ENCODE measurements at places on chromosomes 4 and X.

DNA sequence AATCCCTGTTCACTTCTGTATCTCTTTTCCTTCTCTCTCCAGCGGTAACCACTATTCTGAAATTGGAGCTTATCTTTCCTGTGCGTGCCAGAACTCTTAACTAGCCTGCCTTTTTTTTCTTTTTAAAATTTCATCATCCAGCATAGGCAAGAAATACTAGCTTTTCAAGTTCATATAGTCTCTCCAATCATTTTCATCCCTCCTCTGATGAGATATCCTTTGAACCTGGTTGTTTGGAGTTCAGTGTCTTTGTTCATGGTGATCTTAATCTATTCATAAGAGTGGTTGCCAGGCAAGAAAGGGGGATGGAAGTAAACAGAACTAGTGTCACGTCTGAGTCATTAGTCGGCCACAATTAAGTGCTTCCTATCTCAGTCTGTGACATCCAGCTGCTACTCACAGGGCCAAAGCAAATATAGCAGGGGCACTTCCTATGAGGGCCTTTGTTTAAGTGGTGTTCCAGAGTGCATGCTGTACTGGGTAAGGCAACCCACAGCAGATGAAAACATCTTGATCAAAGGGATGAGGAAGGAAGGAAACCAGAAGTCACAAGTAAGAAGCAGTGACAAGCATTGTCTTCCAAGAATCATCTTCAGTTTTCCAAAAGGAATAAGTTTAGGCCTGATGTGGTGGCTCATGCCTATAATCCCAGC is 56.4 kb upstream of the XIAP start:
- peak; percentile 97 for DNase-seq

GRCh38 chrX:617891-618290 is 12.7 kb upstream of the SHOX start:
- no peak for DNase-seq

GRCh38 chrX:77820091-77820727 is 34.2 kb upstream of the ATRX start:
- no peak for DNase-seq

GRCh38 chrX:137072396-137072795 is 38.6 kb upstream of the GPR101 start:
- no peak for DNase-seq

GRCh38 chrX:9352694-9353411 is 112.0 kb upstream of the TBL1X start:
- DNase-seq: no peak

DNA sequence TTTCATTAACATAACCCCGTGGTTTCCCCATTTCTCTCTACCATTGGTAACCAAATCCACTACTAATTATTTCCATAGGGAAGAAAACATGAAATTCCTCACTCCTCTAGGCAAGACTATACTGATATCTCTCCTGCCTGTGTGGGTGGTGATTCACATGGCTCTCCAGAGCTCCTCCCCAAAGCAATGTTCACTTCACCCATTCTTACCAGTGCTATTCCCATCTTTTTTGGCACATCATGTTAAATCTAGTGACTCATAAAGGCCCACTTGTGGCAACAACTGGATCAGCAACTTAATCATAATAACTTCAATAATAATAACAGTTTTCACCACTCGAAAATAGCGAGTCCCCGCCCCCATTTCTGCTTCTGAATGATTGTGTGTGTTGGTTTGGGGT is 6.1 kb upstream of the HCCS start:
- no peak for DNase-seq

DNA sequence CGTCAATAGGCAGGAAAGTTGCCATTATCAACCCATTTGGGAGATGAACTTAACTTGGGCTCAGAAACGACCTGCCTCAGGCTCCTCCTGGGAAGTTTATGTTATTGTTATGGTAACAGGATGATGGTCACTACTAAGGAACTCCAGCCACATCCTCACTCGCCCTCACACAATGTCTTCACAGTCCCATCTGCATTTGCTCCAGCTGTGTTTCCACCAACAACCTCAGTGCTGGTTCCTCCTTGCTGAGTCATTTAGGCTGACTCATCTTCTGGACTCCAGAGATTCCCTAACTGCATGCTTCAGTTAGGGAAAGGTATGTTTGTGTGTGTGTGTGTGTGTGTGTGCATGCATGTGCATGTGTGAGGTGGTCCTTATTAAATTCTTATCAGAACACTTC is 293.4 kb upstream of the BOD1L1 start:
- no peak for DNase-seq

DNA sequence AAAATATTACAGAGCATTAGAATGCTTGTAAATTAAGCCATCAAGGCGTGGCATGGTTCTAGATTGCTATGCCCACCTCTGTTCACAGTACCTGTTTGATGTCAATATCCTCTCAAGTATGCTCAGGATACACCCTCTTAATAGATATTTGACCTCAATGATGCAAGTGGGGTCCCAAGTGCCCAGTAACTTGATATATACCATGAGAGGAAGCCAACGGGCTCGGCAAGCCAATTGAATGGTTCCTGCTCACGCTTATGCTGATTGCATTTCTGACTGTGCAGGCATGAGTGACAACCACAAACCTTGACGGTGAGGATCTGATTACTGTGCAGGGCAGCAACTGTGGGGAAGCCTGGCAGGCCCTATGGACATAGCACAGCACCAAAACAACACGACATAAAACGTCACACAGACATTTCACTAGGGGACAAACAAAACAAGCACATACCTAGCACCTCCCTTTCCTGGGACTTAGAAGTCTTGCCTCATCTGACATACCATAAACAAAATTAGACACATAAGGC is 179.1 kb upstream of the ETNPPL start:
- no peak for DNase-seq

GRCh38 chr4:62740296-62740695 is 1540.2 kb downstream of the ADGRL3 start:
- no peak for DNase-seq

- no peak for DNase-seq
Measured at GRCh38 chr4:81632581-81633299, 161.0 kb upstream of the RASGEF1B start.

DNA sequence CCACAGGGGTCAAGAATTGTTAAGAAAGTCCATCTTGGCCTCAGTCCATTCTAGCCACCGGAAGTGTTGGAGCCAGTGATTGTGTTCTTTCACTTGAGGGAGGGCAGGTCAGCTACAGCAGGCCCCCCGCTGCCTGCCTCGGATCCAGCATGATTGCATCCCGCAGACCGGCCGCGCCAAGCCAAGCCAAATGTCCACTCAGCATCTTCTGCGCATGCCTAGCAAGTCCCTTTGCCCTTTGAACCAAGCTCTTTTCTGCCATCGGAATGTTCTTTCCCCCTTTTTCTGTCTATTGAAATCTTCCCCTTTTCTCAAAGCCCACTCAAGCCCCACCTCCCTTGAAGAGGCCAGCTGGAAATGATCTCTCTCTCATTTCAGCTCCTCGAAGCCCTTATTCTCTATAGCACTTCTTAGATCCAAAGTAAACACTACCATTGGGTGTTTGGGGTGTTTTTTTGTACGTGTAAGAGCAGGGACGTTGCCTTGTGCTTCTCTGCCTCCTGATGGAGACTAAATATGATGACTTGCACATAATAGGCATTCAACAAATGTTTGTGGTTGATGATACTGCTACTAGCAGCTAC is 147.8 kb upstream of the BCOR start:
- no peak for DNase-seq

DNA sequence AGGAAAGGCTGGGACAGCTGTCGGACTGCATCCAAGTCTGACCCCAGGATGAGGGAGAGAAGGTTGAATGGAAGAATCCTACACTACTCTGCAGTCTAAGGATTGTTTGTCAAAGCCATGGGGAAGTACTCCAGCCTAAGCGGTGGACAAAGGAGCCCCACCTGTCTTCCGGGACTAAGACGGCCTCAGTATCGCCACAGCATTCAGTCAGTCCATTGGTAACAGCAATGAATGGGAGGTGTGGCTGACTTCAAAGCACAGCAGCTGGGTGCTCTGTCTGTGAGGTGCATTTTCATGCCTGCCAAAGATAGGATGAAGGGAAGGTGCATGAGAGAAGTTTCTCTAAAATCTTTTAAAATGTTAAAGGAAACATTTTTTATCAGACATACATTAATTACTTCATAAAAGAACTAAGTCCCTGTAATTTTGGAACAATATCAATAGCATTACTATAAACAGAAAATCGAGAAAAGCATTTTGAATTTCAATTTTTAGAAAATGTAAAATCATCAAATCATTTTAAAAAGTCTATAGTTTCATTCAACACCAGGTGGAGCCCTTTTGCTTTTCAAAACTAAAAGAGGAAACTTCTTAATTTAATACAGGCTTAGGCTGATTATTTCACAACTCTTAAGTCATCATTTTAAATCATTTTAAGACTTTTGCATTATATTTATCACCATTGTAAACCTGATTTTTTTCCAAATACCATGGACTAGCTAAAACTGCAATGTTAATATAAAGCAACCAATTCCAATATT is 27.6 kb upstream of the INTU start:
- peak; percentile 69 for DNase-seq

DNA sequence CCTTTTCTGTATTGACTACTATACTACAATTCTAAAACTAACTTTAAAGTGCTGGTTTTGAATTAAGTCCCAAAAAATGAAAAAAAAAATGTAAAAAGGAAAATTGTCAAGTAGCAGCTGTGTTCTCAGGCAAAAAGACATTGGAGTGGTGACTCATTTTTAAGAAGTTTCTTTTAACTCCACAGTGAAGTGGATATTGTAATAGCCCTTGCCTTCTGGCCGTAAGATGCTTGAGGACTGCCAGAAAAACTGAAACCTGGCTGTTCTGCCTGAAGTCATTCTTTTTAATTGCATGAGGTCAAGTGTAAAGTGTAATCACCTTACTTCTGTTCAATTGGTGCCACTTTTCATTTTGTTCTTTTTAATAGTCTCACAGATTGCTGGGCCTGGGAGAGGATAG is 28.9 kb downstream of the SPANXD start:
- DNase-seq: no peak

GRCh38 chr4:36274158-36274557 is 7.3 kb upstream of the DTHD1 start:
- DNase-seq: no peak

DNA sequence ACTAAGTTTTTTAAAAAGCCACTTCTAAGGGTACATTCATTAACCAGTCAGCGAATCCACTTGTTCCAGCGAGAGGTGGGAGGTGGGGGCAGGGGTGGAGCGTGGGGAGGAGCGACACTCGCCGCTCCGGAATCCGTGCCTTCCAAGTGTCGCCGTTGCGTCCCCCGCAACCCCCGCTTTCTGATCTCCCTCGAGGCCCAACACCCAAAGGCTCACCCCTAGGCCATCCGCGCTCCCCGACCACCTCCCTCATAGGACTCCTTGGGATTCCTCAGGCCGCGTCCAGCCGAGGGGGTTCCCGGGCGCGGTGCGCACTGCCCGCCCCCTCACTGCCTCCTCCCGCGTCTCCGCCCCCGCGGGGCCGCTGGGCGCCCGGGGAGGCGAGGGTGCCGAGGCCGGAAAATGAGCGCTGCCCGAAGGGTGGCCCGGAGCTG is 108.1 kb upstream of the STOX2 start:
- DNase-seq: peak; percentile 5

- DNase-seq: no peak
Measured at GRCh38 chr4:144862210-144862609, 216.3 kb downstream of the HHIP start.

- no peak for DNase-seq
Measured at GRCh38 chrX:99192421-99192820, 1217.7 kb downstream of the PCDH19 start.

DNA sequence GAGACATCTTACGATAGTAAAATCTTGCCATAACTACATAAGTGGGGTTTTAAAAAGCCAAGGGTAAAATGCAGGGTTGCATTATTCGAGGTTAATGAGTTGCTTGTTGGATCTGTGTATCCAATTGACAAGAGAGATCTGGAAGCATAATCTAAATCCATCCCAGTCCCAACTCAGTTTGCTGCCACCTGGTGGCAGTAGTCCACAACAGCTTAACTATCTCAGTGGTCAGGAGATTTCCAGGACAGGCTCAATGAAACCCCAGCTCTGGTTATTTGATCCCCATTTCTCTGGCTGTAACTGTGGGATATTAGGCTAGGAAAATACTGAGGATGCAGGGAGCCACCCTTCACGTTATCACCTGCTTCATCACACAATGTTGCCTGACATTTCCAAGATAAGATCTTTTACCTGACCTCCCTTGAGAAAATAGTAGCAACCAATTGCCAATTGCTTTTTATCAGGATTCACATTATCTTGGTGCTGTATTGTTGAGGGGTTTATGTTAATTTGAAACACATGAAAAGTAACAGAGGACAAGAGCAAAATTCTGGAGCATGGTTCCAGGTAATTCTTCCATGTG is 88.2 kb upstream of the TNIP3 start:
- DNase-seq: peak; percentile 3

- no peak for DNase-seq
Measured at GRCh38 chr4:146183209-146183608, 7.7 kb downstream of the LSM6 start.

GRCh38 chr4:169791062-169791461 is 33.3 kb upstream of the HPF1 start:
- no peak for DNase-seq

DNA sequence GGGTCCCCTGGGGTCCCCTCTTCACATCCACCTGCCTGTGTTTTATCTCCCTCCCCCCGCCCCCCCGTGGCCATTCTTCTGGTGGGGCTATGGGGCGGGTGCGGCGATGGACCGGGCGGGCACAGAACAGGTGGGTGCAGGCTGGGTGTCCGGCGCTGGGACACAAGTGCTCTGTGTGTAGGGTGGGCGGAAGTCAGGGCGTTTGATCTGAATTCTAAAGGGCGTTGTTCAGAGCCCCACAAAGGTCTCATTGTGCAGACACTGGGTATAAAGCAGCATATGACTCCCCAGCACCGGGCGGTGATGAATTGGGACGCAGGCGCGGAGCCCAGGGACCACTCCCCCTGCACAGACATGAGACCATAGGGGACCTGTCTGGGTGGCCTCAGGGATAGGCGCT is at the start of gene GJB1:
Gene GJB1, plus strand, starts transcription at position 296 of the 400 bp plus-strand sequence. CDS start 484 bp downstream, outside the sequence.
- no peak for DNase-seq

DNA sequence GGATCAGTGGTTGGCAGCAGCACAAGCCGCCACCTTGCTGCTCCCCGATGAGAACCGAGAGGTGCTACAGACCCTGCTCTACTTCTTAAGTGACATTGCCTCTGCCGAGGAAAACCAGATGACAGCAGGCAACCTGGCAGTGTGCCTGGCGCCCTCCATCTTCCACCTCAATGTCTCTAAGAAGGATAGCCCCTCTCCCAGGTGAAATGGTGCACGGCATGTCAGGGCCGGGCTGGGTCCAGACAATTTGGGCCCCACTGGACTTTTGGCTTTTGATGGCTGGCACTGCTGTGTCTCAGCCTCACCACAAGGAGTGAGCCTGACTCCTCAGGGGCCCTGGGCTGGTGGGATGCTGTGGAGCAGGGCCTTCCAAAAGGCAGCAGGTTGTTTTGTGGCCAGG is 74.1 kb downstream of the STARD8 start:
- no peak for DNase-seq

- no peak for DNase-seq
Measured at GRCh38 chr4:57109847-57110639, at the start of gene IGFBP7. Gene IGFBP7 (minus strand): TSS chr4:57110385. CDS start chr4:57110351, 34 bp downstream.

- DNase-seq: no peak
Measured at GRCh38 chrX:110143454-110144210, 140.7 kb downstream of the TMEM164 start.

Data from NCI-H748 treated with DMSO at 0.1 percent for 48 hours (cell line).